T-helper 9 cell (primary cell): ENCODE measurements at places on chromosomes 3 and 15.

DNA sequence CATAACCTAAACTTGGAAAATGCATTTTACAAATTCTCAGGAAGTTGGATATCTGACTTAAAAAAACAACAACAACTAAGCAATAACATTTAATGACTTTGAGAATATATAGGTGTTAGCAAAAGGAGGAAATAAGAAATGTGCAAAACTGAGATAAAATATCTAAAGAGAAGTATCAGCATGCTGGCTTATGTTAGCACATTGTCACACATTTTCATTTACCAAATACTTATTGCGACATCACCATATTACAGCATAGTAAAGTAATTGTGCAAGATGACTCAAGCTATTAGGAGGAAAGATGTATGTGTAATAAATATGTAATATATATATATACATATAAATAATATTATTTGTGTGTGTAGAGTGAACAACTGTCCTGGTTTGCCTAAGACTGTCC, 9.2 kb downstream of the PTX3 start:
- no peak for DNase-seq

DNA sequence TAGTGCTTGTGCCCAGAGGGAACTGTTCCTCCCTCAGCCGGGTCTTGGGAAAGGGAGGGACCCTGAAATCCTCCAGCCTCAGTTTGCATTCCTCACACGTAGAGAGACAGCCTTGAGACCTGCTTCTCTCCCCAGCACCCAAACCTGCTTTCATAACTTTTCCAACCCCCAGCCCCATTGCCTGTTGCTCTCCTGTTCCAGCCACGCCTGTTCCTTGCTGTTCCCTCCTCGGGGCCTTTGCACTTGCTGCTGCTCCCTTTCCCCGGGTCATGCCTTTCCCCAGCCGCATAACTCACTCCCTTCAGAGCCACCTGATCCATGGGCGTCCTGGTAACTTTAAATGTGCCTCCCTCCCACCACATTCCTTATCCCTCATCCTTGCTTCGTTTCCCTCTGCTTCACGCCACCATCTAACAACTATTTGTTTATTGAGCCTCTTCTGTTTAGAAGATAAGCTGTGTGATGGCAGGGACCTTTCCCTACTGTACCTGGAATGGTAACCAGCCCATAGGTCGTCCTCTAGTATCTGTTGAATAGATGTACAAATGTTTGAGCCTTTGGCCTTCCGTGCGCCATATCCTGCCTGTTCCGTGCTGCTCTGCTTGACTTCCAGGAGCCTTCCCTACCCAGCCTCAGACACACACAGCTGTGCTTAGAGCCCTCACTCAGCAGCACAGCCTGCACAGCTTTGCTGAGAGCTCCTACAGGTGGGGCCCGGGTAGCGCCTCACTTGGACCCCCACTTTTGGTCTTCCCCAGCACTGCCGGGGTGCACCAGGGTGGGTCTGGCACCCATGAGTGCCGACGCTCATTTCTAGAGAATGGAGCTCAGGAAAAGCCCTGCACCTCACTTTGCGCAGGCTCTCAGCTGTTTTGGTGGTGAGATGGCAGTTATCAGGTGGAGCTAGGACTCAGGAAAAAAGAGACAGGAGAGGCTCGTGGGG, 60.2 kb downstream of the SCN5A start:
- DNase-seq: no peak

DNA sequence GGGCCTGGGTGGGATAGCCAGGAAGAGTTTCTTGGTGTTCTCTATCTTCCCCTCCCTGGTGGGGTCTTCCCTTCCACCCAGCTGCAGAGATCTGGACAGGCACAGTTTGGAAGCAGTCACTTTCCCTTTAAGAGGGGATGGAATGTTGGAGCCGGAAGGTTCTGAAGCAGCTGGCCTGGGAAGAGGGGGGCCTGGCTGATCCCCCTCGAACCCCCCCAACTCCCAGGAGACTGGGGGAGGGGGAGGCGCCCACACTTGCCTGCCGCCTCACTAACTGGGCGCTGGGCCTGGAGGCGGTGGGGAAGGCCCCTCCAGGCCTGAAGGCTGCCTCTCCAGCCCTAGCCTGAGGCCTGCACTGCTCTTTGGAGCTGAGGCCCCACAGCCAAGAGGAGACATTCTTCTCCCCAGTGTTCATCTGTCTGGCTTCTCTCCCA, 1.4 kb downstream of the DVL3 start:
- no peak for DNase-seq

DNA sequence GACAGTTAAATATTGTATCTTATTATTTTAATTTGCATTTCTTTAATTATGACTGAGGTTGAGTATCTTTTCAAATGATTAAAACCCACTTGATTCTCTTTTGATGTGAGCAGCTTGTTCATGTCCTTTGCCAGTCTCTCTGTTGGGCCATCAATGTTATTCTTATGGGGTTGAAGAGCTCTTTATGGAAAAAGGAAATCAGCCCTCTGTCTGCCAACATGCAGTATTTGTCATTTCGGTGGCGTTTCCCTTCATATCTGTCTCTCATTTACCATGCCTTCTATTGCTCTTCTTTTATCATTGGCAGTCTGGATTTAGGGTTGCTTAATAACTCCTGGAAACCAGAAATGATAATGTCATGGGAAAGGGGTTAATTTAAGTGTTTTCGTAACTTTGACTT, 340.7 kb upstream of the DNAJC19 start:
- no peak for DNase-seq

DNA sequence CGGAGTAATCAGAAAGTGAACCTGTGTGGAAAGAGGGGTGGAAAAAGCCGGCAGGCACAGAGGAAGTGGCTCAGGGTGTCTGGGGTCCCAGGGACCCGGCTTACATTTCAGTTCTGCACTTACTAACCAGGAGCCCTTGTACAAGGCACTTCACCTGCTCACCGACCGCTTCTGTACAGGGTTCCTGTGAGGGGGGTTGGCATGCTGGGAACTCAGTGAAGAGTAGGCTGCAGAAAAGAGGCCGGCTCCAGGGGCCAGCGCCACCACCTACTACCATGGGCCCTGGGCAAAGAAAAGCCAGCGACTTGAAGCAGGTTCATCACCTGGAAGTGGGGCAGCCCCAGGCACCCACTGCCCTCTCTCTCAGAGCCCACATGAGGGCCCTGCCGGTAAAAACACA, 6.2 kb downstream of the STIMATE start:
- no peak for DNase-seq

- no peak for DNase-seq
These were observed 76.6 kb downstream of the WWTR1 start for GRCh38 chr3:149581248-149581647.

- no peak for DNase-seq
These were observed 142.6 kb downstream of the RPLP1 start for GRCh38 chr15:69595009-69595791.

DNA sequence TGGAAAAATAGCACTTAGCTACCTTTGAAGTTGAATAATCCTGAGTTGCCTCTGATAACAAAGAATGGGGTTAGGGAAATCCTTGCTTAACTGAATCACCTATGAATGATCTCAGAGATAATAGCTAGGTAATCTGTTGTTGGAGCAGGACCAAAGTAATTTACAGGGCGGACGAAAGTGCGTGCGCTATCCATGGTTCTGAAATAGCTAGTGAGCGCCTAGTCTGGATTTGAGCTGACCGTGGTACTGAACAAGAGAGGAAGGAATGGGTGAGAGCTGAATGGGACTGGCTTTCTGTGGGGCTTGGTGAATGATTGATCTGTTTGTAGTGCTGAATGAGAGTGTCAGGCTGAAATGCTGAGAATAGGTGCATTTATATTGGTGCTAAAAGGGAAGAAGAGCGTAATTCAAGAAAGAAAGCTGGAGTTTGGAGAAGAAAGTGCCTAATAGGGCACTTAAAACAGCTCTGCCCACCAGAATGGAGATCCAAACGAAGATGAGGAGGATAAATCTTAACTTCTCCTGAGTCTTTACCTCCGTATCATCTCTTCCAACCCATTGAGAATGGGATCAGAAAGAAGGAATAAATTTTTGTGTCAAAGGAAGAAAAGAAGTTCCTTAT, 10.1 kb downstream of the SCN10A start:
- no peak for DNase-seq

DNA sequence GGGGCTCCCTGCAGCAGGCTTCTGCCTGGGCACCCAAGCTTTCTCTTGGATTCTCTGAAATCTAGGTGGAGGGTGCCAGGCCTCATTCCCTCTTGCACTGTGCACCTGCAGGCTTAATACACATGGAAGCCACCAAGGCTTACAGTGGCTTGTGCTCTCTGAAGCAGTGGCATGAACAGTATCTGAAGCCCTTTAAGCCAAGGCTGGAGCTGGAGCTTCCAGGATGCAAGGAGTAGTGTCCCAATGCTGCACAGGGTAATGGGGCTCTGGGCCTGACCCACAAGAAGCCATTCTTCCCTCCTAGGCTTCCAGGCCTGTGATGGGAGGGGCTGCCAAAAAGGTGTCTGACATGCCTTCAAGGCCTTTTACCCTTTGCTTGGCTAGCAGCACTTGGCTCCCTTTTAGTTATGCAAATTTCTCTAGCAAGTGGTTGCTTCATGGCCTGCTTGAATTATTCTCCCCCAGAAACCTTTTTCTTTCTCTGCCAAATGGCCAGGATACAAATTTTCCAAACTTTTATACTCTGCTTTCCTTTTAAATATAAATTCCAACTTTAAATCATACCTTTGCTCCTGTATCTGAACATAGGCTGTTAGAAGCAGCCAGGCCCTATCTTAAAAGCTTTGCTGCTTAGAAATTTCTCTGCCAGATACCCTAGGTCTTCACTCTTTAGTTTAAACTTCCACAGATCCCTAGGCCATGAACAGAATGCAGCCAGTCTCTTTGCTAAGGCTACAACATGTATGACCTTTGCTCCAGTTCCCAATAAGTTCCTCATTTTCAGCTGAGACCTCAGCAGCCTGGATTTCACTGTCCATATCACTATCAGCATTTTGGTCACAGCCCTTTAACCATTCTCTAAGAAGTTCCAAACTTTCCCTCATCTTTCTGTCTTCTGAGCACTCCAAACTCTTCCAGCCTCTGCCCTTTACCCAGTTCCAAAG, 201.1 kb upstream of the LRRFIP2 start:
- DNase-seq: no peak

- no peak for DNase-seq
These were observed 60.8 kb downstream of the UACA start for GRCh38 chr15:70702584-70702983.

GRCh38 chr15:80950291-80951078, 39.1 kb downstream of the MESD start:
- no peak for DNase-seq

DNA sequence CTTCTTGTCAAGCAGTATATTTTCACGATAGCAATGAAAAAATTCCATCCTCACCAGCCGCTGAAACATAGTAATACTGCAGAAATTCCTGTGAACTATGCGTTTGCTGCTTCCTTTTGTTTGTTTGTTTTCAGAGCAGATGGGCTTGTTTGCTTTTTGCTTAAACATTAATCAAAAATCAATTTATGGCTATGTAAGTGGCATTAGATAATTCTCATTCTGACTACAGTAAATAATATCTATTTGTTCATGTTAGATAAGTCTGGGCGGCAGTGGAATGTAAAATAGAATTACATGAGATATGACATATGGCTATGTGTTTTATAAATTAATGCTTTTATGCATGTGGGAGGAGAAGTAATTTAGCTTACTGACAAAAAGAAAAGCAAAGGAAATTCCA, 163.7 kb downstream of the PGPEP1L start:
- DNase-seq: no peak

- no peak for DNase-seq
These were observed 31.3 kb upstream of the FURIN start for GRCh38 chr15:90837094-90837493.

GRCh38 chr3:72275331-72275751, 490.4 kb upstream of the PROK2 start:
- no peak for DNase-seq

DNA sequence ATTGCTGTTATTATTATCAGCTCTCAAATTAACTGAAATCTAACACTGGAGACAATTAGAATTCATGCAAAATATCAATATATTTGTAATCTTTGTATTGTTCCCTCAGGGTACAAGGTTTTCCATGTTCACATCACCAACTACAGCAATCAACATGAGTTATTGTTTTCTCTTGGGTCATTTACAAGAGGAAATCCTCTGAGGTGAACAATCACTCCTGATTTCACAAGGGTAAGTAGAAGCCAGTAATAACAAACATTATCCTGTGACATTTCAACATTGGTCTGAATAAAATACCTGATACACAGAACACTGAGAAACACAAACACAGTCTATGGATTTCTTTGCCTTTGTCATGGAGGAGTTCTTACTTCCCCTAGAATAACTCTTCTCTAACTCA, 174.0 kb downstream of the SUCNR1 start:
- DNase-seq: no peak

- DNase-seq: no peak
These were observed 307.3 kb upstream of the RBMS3 start for GRCh38 chr3:28973609-28974008.

- DNase-seq: no peak
These were observed 55.3 kb downstream of the SLC28A2 start for GRCh38 chr15:45307230-45307924.

GRCh38 chr3:138434276-138434874, at the start of gene ESYT3:
TSS of gene ESYT3 (plus strand) at chr3:138434616. CDS start at chr3:138434799, 183 bp downstream.
- no peak for DNase-seq

DNA sequence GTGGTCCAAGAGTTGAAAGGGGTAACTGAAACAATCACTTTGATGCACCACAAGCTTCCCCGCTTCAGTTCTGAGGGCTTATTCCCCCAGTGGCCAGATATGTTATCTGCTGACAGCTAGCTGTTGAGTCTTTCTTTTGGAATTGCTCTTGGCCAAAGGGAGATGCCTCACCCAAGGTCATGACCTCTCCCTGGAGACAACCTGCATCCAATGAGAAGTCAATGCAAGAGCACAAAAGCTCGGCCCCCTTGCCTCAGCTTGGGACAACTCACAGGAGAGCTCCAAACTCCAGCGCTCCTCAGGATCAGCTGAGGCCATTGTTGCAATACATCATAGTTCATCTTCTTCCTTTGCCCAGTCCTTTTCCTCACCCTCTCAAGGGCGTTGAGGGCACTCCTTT, 31.0 kb upstream of the THBS1 start:
- no peak for DNase-seq

GRCh38 chr15:87733541-87733941, 523.0 kb downstream of the NTRK3 start:
- no peak for DNase-seq

DNA sequence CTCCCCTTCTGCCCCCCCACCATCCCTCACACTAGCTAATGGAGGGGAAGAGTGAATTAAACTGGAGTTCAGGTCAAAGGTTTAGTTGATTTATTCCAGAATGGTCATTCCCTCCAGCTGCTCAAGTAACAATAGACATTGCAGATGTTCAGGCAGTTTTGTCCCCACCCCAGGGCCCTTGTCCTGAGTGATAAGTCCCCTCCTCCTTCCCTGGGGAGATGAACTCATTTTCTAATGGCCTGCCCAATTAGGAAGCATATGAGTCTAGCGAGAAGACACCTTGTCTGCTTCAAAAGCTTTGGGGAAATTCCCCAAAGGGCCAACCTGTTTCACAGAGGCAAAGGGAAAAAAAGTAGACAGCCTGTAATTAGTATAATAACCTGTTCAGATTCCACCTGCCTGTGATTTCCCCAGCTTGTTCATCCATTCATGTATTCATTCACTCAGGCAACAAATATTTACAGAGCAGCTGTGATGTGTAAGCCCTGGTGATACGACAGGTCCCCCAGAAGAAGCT, 165.3 kb downstream of the SHQ1 start:
- no peak for DNase-seq

GRCh38 chr3:175606650-175607318, 747.6 kb downstream of the NAALADL2 start:
- no peak for DNase-seq
